Adipocyte (in vitro differentiated cells): ENCODE measurements at places on chromosomes 4 and X.
A peak's percentile ranks its signal among the peaks of the same experiment; 100 is the strongest.

DNA sequence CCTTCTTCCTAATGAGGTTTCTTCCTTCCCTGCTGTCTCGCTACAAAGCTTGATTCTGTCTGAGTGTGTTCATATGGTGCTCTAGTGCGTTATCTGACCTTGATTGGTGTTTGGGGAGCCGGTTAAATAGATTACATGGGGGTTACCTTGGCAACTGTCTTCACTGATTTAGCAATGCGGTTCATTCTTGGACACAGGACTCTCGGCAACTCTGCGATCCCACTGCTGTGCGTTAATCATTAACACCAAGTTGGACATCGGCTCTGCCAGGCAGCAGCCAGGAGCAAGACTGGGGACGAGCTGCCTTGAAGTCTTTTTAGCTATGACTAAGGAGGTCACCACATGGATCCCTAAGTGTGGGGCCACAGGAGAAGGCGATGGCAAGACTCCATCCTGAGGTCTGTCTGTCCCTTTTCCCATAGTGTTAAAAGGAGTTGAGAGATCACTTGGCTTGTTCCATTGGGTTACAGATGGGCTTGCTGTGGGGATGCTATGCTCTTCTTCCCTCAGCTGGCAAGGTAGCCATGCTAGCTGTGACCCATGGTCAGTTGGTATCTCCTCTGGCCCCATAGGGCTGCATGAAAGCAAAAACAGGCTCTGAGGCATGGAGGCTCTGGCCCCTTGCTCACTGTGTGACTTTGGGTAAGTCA lies 93.4 kb upstream of the MAMLD1 start:
- DNase-seq, result no peak

GRCh38 chr4:6549890-6550620 lies 24.9 kb upstream of the MAN2B2 start:
- DNase-seq, result no peak

DNA sequence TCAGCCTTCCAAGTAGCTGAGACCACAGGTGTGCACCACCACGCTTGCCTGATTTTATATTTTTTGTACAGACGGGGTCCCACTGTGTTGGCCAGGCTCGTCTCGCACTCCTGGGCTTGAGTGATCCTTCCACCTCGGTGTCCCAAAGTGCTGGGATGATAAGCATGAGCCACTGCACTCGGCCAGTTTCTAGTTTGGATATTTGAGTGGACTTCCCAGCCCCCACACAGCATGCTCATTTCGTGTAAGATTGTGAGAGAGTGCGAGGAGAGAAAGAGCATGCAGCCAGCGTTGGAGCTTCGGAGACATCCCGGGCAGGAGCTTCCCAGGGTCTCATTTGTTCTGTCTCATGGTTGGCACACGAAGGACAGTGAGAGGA lies 31.8 kb downstream of the ARSD start:
- DNase-seq, result no peak

- no peak for DNase-seq
These were observed 114.2 kb downstream of the SMIM20 start for GRCh38 chr4:26028133-26028792.

- no peak for DNase-seq
These were observed 273.8 kb upstream of the CLNK start for GRCh38 chr4:10958226-10958856.

DNA sequence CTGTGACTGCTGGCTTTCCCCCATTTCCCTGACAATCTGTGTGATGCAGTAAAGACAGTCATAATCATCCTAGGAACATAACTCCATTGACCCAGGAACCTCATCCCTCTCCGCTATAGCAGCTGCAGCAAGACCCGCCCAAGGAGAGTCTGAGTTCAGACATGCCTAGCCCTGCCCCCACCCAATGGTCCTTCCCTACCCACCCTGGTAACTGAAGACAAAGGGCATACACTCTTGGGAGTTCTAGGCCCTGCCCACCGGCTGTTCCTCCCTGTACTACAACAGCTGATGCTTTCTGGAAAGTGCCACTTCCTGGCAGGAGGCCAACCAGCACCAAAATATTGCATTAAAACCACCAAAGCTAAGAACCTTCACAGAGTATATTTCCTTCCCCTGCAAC lies 1035.6 kb downstream of the C4orf33 start:
- no peak for DNase-seq

DNA sequence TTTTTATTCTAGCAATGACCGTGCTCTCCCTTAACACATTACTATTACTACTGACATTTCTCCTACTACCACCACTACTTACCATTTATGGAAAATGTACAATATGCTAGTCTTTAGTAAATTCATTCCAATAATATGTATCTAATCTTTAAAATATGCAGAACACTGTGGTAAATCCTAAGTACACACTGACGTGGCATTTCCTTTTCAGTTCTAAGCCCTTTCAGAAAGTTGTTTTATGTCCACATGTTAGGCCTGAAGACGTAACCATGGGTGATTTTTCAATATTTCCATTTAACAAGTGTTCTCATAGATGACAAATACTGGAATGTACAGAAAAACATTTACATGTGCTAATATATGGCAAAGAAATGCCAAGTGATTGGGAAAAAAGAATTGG lies 268.6 kb upstream of the SLIT2 start:
- DNase-seq, result peak; percentile 90

- DNase-seq, result no peak
These were observed 11.3 kb upstream of the SPCS3 start for GRCh38 chr4:176308441-176308840.

GRCh38 chr4:52852711-52853110 lies 9.4 kb upstream of the RASL11B start:
- peak; percentile 46 for DNase-seq

GRCh38 chrX:152656087-152656486 lies 18.4 kb downstream of the GABRQ start:
- no peak for DNase-seq

- DNase-seq, result no peak
These were observed 23.0 kb downstream of the GPM6B start for GRCh38 chrX:13793897-13794296.

GRCh38 chr4:22324422-22324821 lies 191.4 kb downstream of the ADGRA3 start:
- DNase-seq, result no peak

DNA sequence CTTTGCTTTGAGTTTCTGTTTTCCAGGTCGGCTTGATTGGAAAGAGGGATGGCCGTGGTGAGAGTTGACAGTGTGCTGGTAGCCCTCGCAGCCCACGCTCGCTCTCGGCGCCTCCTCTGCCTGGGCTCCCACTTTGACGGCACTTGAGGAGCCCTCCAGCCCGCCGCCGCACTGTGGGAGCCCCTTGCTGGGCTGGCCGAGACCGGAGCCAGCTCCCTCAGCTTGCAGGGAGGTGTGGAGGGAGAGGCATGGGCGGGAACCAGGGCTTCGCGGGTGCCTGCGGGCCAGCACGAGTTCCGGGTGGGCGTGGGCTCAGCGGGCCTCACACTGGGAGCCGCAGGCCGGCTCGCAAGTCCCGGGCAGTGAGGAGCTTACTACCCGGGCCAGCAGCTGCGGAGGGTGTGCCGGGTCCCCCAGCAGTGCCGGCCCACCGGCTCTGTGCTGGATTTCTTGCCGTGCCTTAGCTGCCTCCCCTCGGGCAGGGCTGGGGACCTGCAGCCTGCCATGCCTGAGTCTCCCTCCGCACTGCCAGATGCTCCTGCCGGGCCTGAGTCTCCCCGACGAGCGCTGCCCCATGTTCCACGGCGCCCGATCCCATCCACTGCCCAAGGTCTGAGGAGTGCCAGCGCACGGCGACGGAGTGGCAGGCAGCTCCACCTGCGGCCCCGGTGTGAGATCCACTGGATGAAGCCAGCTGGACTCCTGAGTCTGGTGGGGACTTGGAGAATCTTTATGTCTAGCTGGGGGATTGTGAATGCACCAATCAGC lies 166.4 kb upstream of the FAT1 start:
- no peak for DNase-seq

DNA sequence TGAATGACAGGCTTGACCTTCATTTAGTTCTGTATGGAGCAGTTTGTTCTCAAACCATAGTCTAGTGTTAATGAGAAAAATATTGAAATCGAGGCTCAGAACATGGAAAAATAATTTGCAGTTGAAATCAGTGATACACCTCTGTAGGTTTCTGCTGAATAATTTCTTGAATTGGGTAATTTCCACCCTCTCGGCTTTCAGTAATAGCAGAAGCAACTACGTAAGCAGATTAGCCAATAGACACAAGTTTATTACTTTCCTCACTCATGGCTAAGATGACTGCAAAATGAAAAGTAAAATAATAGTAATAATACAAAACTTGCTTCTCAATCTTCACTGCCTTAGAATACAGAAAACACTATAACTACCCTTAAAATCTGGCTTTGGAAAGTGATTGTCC lies 46.0 kb downstream of the USP38 start:
- DNase-seq, result no peak

DNA sequence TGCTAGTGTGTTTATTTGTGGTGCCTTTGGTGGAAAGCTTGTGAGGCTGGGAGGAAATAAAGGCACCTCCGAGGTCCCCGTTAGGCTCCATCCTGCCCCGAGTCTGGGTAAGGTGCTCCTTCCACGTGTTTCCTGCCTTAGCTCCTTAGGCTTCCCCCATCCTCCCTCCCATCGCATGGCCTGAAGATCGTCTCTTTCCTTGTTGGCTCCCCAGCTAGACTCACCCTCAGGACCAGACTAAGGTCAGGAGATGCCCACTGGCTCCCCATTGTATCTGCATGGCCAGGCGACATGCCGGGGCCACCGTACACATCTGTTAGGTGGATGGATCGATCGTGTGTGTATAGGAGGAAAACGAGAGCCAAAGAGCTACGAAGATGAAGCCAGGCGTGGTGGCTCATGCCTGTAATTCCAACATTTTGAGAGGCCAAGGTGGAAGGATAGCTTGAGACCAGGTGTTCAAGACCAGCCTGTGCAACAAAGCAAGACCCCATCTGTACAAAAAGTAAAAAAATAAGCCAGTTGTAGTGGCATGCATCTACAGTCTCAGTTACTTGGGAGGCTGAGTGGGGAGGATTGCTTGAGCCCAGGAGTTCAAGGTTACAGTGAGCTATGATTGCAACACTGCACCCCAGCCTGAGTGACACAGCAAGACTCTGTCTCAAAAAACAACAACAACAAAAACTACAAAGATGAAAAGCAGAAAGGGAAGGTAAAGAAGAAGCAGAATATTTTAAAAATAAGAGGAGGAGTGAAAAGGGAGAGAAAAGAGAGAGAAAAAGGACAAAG lies 53.7 kb downstream of the SEPSECS start:
- no peak for DNase-seq

GRCh38 chr4:183843248-183843671 lies 61.8 kb upstream of the STOX2 start:
- DNase-seq, result no peak

GRCh38 chr4:158999166-158999682 lies 103.7 kb upstream of the RAPGEF2 start:
- DNase-seq, result no peak

GRCh38 chr4:102091656-102092055 lies 253.6 kb downstream of the SLC39A8 start:
- no peak for DNase-seq

DNA sequence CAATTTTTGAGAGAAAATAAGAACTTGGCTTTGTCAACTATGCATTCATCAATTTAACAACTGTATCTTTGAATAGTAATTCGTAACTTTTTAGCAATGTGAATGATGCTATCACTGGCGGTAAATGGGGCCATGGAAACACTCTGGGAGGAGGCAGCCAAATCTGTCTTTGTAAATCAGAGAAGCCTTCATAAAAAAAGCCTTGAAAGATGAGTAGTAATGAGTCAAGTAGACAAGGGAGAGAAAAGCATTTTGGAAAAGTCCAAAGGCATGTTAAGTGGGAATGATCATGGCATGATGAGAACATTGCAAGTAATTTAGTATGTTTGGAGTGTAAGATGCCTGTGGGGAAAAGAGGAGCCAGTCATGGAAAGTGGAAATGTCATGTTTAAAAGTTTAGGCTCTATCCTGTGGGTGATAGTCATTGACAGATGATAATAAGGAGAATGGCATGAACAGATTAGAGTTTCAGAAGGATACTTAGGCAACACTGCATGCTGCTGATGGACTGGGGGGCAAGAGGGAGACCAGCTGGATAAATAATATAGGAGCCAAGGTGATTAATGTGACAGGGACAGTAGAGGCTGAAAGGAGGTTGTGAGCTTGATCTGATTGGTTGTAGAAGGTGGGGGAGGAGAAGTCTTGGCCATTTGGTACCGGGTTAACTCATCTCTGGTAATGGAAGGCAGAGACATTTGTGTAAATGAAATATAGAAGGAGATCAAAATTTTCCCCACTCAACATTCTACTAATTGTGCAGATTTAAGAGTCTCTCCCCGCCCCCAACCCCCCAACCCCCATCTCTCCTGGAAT lies 16.3 kb downstream of the SPRY1 start:
- no peak for DNase-seq

- DNase-seq, result no peak
These were observed 53.9 kb upstream of the NOCT start for GRCh38 chr4:138961664-138962063.

- DNase-seq, result no peak
These were observed 119.2 kb upstream of the STIM2 start for GRCh38 chr4:26741491-26741871.

DNA sequence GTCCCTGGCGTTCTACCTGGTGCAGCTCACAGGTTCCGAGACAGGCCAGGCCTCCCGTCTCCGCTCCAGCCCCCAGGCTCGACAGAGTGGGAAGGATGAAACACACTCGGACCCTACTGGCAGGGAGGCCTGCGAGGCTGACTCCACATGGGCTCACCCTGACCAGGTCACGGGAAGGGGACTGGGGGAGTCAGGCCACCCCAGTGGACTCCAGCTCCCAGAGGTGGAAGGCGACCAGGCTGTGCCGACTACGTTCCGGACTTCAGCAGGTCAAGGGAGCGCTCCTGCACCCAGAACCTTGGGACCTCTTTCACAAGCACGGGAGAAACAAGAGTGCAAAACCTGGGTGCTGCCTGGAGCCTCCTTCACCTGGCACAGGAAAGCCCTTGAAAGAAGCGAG lies 4.6 kb upstream of the IRAK1 start:
- no peak for DNase-seq

- DNase-seq, result no peak
These were observed 39.3 kb downstream of the NSUN7 start for GRCh38 chr4:40789031-40789430.

GRCh38 chr4:129839687-129840086 lies 743.7 kb downstream of the C4orf33 start:
- peak; percentile 47 for DNase-seq

- DNase-seq, result no peak
These were observed 93.1 kb downstream of the NSUN7 start for GRCh38 chr4:40842725-40843423.

GRCh38 chr4:108361446-108361820 lies 192.7 kb upstream of the LEF1 start:
- no peak for DNase-seq

GRCh38 chr4:113049421-113050370 lies at the start of gene ANK2:
Gene ANK2, plus strand, starts transcription at chr4:113049653. Its CDS starts 76 bp downstream, at chr4:113049729.
- DNase-seq, result peak; percentile 25

DNA sequence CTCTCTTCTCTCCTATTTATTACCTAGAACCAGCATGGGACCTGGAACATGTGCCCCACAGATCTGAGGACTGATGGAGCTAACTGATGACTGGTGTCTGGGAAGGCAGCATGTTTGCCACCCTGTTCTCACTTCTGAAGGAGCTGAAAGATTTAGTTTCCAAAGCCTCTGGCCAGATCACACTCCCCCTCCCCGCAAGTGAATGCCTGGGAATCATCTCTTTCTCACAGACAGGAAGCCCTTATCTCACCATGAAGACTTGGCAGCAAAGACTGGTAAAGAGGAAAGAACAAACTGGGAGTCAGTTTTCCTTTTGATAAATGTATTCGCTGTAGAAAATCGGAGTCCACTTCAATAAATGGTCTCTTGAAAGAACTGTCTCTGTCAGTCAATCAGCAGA lies 21.0 kb upstream of the PCYT1B start:
- no peak for DNase-seq

GRCh38 chrX:252957-253291 lies 28.3 kb upstream of the PLCXD1 start:
- no peak for DNase-seq
